ENCODE measurements at places on chromosomes 5 and 9.

DNA sequence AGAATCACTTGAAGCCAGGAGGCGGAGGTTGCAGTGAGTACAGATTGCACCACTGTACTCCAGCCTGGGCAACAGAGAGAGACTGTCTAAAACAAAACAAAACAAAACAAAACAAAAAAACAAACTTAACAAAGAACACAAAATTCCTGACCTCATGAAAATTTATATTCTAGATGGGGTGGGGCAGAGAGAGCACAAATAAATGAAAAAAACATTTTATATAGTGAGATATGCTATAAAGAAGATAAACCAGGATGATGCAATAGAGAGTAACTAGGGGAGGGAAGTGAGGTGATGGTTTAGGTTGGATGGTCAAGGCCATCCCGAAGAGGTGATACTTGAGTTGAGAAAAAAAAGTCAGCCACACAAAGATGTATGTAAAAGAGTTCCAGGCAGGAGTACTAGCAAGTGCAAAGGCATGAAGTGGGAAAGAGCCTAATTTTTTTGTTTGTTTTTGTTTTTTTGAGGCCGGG lies 10.2 kb upstream of the LARS1 start:
- DNase-seq: no peak

DNA sequence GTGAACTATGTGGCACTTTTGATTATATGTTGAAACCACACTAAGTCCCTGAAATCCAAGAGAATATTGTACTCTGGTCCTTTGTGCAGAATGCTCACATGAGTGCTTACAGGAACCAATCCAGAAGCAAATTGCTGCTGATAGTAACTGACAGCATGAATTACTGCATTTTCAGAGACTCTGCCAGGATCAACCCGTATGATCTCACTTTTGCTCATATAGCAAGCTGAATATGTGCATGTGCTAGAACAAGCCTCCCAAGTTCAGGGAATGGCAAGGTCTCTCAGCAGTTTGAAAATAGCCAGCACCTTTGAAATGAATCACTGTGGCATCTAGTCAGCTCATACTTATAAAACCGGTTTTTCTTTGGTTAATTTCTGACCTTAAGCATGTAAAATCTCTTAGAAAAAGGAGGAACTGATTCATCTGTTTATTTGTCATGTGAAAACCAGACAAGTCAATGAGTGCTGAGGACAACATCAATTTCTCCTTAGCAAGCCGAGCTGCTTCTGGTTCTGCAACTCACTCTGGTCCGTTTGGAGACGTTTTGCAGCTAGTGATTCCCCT lies 215.7 kb upstream of the ELL2 start:
- DNase-seq: no peak

DNA sequence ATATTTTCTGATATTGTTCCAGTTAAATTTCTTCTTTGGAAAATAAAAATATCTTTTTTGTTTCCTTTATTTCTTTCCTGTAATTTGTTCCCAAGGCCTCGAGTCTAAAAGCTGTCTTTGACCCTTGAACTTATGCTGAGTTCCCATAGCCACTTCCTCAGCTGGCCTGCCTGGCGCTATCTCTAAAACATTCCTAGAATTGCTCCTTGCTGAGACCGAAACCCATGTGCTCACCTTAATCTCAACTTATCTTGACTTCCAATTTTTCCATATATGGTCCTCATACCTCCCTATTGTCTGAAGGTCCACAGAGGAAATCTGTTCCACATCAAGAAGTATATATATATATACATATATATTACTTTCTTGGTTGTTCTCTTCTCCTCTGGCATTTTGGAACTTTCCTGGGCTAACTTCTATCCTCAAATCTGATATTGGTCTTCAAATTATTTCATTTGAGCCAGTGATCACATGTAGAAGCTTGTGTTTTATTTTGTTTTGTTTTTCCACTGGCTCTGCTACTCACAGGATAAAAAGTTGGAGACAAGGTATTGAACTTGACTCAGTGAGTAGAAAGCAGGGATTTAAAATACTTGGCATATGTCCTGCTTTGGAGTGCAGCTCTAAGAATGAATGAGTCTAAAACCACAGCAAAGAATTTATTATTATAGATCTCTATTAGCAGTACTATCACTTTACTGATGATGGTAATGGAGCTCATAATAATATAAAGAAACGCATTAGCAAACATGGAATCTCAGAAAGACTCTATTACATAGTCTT lies 45.2 kb downstream of the ENC1 start:
- no peak for DNase-seq

DNA sequence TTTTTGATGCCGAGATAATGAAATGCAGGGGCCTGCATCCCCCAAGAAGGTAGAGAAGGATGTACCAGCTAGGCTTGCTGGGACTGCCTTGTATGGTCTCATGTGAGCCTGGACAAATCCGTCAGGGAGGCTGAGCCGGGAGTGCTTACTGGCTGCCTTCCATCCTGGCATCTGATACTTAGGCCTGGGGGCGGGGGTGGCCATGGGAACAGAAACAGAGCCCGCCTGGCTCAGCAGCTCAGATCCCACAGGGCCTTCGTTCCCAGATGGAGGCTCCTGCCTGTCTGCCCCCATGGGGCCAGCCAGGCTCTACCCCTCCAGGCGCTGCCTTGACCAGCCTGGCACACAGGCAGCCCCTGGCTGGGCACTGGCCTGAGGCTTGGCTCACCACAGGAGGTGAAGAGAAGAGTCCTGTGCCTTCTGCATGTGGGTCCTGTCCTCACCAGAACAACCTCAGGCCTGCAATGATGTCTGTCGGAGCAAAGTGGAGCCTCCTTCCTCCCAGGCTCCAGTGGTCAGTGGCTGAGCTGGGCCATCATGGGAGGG lies 10.5 kb upstream of the SPATA31E1 start:
- no peak for DNase-seq

DNA sequence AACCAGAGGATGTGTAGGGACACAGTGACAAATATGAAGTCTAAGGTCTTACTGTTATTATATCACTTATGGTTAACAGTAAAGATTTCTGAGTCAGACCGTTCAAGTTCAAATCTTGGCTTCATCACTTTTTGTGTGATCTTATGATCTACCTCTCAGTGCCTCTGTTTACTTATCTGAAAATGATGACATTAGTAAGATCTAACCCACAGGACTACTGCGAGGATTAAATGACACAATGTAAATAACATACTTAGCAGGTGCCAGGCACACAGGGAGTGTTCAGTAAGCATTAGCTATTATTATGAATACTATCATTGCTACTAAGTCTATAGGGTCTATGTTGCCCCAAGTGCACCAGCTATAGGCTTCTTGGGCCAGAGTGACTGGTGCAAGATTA lies 2.0 kb downstream of the IRF1 start:
- DNase-seq: no peak

DNA sequence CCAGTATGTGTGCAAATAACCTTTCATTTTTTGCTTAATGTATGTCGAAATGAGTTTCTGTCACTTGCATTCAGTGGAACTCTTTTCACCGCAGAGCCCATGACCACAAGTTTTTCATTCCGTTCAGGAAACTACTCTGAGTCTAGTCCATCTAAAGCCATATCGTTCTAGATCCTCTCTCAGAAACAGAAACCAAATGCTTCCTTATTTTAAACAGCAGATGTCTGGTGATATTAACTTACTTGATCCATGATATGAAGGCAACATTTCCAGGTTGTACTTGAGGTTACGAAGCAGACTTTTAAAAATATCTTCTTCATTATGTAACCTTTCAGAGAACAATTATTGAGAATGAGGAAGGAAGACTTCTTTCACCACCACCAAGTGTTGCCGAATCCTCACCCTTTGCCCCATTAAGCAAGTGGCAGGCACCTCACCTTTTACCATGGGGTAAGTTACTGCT lies 72.4 kb upstream of the GNAQ start:
- no peak for DNase-seq

DNA sequence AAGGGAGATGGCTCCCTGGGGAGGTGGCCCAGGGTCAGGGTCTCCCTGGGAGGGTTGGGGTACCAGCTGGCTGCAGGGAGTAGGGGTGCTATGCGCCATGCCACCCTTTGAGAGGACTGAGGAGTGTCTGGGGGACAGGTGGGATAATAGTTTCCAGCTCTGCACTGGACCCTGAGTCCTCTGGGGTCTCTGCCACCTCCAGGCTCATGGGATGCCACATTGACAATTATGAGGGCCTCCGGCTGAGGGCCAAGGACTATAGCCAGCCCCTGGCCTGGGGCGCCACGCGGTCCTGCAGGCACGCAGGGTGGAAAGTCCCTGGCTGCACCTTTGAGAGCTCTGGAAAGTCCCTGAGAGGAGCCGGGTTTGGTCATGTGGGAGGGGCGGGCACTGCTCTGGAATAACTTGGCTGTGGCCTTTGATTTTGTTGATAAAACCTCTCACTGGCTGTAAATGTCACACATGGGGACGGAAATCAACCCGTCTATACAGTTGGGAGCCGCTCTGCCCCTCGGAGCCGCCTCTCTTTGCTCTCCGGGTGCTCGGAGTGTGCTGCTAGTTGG lies 16.0 kb downstream of the TRAF2 start:
- peak; percentile 48 for DNase-seq

DNA sequence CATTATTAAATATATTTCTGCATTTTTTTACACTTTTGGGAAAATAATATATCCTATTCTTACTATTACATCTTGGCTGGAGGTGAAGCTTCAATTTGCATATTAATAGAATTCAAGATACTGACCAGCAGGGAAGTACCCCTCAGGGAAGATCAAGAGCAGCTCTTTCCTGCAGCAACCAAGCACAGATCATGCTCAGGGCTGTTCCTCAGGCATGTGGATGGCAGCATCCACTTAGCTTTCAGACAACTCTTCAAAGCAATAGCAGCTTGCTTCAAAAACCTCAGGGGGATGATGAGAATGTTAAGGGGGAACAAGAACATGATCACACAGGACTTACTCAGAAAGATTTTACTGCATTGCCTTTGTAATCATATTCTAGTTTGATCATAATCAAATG lies 731.8 kb downstream of the SEMA5A start:
- no peak for DNase-seq

- no peak for DNase-seq
Measured at GRCh38 chr5:162939991-162940390, 497.4 kb upstream of the CCNG1 start.

DNA sequence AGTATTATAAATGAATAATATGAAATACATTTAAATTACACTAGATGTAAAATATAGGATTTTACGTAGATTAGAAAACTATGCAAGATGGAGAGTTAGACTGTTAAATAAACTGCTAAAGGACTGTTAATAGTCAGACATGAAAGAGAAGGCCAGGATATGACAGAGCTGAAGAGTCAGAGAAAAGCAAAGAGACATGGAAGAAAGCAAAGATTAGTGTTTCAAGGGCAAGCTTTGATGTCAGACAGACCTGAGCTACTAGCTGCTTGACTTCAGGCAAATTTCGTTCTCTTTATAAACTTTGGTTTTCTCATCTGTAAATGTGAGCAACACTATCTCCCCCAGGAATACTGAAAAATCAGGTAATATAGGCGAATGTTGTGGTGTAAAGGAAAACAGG lies 161.3 kb downstream of the RAPGEF6 start:
- no peak for DNase-seq

GRCh38 chr9:35533398-35533797 lies 43.5 kb downstream of the RUSC2 start:
- no peak for DNase-seq

- DNase-seq: no peak
Measured at GRCh38 chr5:122462486-122462885, 150.4 kb downstream of the SNCAIP start.

DNA sequence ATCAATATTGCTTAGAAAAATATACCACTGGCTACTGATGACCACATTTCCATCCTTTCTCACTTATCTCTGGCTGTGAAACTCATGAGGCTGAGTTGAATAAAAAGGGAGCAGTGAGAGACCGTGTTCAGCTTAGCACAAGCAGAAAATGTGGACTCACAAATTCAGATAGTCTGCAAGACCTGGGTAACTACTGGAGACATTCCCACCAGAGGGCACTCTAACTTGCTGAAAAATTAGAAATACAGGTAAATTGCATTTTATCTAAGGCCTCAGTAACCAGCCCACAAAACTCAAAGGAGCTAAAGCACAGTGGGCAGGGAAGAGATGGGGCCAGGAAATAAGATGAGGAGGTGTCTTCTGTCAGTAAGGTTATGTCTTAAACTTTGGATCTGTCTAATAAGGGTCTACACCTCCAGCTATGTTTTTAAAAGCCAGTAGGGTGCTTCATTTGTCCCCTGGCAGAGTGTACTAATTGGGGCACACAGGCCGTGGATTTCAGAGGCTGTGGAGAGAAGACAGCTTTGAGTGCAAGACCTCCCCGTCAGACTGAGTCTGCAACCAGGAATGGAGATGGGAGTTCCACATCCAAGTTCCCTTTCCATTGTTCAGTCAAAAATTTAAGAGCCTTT lies 8.7 kb upstream of the NDUFB6 start:
- no peak for DNase-seq

DNA sequence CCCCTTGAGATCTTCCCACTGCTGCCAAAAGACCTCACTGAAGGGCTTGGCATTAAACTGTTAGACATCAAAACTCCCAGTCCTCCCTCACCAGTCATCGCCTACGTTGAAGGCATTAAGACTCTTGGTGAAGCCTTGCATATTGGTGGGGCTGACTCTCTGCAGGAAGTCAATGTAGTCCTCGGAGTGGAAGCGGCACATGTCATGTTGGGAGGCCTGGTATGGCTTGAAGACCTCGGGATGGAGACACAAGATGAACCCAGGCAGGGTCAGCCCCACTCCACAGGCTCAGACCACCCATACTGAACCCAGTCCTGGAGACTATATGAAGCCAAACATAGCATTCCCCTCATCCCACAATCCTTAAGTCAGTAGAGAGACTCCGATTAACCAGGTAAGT lies 1.9 kb downstream of the HDAC3 start:
- DNase-seq: no peak

DNA sequence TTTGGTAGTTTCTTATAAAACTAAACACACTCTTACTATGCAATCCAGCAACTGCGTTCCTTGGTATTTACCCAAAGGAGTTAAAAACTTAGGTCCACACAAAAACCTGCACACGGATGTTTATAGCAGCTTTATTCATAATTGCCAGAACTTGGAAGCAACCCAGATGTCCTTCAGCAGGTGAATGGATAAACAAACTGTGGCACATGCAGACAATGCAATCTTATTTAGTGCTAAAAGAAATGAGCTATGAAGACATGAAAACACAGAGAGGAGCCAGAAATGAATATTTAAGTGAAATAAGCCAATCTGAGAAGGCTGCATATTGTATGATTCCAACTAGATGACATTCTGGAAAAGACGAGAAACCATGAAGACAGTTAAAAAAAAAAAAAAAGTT lies 10.7 kb downstream of the WNK2 start:
- DNase-seq: no peak

DNA sequence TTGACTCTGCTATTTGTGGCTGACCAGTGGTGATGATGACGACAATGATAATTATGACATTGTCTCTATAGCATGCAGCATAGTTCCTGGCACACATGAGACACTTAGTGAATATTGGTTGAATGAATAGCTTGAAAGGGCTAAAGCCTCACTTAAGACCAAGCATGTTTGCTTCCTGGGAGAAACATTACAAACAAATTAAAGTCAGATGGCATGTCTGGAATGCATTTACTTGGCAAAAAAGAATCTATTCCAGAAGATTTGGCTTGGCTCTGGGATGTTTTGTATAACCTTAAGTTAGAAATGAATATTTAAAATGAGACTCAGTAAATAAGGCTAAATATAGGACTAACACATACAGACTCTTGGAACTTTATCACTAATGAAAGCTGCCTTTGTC lies 21.6 kb downstream of the GAS1 start:
- DNase-seq: no peak
